SK-MEL-5 (cell line): ENCODE measurements at places on chromosomes 7 and 10. TPM values are rescaled to one million over a fixed set of nuclear protein-coding genes. Genes with fewer than 3 reads are reported as not detected.
A peak's percentile ranks its signal among the peaks of the same experiment; 100 is the strongest.

TRIM50 gene
- not detected in 2 replicates for total RNA-seq

GRCh38 chr7:151249034-151249731 is 689 bp upstream of the SMARCD3 start:
- DNase-seq: peak; percentile 56

- DNase-seq: no peak
Measured at GRCh38 chr7:4809091-4809591, 33.7 kb downstream of the AP5Z1 start.

DNA sequence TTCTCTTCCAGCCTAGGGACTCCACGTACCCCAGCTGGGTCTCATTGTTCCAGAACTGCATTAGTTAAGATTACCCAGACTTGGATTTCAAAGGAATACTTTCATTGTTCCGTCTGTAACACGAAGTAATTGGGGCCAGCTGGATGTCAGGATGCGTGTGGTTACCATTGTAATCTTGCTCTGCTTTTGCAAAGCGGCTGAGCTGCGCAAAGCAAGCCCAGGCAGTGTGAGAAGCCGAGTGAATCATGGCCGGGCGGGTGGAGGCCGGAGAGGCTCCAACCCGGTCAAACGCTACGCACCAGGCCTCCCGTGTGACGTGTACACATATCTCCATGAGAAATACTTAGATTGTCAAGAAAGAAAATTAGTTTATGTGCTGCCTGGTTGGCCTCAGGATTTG is 21.0 kb downstream of the LRRC17 start:
- no peak for DNase-seq

NUP205 gene
- 121 and 138 TPM in 2 replicates for total RNA-seq

GRCh38 chr7:109386959-109387358 is 817.3 kb downstream of the DNAJB9 start:
- no peak for DNase-seq

DNA sequence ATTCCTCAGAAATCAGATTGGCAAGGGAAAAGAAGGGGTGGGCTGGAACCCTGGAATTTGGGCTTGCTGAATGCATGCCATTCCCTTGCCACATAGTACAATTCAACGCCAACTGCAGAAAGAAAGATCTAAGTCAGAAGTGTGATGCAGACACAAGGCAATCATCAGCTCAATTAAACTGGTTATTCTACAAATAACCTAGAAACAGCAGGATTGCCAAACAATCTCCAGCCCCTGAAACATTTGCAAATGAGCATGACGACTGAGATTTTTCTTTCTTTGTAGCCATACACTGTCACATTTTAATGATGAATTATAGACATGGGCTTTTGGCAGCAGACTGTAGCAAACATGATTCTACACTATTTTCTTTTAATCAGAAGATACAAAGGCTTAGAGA is 16.5 kb upstream of the CREB5 start:
- no peak for DNase-seq
